Activated CD4-positive, alpha-beta T cell treated with anti-CD3 and anti-CD28 coated beads, Interleukin-10, Interleukin-2, amounts not matched to agents 100 ng/mL and 50 ng/mL, durations not matched to agents 16 hours and 8 hours (primary cell): ENCODE measurements at places on chromosomes 2 and 18.

DNA sequence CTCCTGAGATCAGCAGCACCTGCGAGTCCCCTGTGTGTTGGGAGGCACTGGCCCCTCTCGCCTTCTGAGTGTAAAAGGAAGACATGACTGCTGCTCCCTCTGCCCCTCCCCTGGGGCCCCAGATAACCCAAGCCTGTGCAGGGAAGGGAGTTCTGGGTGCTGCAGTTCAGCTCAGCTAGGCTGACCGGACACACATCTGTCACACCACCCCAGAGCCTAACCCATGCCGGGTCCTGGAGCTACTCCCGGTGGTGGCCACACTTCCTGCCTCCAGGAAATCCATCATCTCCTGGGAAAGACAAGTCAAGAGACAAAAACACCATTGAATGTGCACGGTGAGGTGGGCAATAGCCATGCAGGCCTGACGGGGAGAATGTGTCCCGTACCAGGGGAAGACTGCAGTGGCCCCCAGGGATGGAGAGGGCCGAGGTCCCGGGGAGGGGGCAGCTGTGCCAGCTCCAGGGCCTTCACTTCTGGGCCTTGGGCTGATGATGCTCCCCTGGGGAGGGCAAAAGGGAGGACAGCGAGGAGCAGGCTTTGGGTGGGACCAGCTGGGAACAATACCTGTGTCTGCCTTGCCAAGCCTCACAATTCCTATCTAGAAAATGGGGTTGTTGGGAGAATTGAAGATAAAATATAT lies 210.6 kb downstream of the TFCP2L1 start:
- DNase-seq, result no peak

GRCh38 chr2:58131191-58132011 lies 84.8 kb downstream of the VRK2 start:
- no peak for DNase-seq

- peak; percentile 45 for DNase-seq
Observed at GRCh38 chr2:71530641-71531332, 77.4 kb downstream of the DYSF start.

DNA sequence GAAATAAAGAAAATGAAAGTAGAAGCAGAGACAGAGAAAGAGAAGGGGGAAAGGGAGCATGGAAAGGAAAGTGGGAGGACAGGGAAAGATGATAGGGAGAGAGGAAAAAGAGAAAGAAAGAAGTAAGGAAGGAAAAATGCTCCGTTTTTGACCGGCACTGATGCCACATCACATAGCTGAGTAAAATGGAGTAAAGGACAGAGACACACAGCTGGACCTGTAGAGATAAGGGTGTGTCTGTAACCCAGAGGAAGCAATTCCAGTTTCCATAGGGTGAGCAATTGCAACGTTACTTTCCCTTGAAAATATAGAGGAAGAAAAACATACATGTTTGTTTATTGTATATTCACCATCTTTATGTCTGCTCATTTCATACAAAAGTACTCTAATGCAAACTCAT lies 1866.9 kb upstream of the PIK3C3 start:
- no peak for DNase-seq

DNA sequence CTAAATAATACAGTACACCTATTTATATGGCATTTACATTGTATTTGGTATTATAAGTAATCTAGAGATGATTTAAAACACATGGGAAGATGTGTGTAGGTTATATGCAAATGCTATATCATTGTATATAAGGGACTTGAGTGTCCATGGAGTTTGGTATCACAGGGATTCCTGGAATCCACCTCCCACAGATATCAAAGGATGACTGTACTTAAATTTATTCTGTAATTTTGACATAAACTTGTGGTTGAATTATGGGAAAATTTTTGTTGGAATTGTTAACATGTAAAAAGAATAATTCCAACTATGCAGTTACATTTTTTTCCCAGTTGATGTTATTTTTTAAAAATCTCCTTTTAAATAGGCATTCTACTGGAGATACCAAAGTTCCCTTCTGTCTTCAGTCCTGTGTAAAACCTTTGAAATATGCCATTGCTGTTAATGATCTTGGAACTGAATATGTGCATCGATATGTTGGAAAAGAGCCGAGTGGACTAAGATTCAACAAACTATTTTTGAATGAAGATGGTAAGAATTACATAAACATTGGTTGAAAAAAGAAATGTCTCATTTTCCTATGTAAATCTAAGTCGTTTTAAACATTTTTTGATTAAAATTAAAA lies 24.1 kb downstream of the GLS start:
- DNase-seq, result no peak

DNA sequence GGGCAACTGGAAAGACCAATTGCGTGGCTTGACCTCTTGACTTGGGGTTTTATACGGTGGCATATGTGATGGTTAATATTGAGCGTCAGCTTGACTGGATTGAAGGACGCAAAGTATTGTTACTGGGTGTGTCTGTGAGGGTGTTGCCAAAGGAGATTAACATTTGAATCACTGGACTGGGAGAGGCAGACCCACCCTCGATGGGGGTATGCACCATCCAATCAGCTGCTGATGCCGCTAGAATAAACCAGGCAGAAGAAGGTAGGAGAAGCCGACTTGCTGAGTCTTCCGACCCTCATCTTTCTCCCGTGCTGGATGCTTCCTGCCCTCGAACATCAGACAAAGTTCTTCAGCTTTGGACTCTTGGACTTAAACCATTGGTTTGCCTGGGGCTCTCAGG lies 34.2 kb upstream of the YPEL5 start:
- no peak for DNase-seq

GRCh38 chr2:70679259-70679658 lies 88.7 kb downstream of the ADD2 start:
- no peak for DNase-seq
